ELF-1 (cell line): ENCODE measurements at places on chromosomes 5 and 9.

DNA sequence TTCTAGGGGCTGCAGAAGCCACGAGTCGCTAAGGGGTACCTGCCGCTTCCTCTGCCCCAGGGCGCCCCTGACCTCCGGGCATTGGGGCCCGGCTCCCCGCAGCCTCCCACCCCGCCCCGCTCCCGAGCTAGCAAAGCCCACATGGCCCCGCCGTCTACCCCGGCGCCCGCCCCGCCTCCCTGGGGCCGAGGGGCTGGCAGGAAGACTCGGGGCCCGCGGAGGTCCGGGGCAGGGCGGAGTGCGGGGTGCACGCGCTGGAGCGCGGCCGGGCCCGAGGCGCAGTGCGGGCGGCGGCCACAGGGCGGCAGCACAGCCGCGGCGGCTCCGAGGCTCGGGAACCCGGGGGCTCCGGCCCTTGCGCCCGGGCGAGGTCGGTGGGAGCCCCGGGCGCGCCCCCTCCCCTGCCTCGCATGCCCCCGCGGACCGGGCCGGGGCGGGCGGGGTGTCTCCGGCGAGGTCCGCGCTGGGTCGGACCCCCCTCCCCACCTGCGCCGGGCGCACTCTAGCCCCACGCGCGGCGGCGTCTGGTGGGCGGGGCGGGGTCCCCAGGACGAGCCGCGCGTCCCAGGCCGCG is 6.7 kb downstream of the NRARP start:
- DNase-seq, result no peak

DNA sequence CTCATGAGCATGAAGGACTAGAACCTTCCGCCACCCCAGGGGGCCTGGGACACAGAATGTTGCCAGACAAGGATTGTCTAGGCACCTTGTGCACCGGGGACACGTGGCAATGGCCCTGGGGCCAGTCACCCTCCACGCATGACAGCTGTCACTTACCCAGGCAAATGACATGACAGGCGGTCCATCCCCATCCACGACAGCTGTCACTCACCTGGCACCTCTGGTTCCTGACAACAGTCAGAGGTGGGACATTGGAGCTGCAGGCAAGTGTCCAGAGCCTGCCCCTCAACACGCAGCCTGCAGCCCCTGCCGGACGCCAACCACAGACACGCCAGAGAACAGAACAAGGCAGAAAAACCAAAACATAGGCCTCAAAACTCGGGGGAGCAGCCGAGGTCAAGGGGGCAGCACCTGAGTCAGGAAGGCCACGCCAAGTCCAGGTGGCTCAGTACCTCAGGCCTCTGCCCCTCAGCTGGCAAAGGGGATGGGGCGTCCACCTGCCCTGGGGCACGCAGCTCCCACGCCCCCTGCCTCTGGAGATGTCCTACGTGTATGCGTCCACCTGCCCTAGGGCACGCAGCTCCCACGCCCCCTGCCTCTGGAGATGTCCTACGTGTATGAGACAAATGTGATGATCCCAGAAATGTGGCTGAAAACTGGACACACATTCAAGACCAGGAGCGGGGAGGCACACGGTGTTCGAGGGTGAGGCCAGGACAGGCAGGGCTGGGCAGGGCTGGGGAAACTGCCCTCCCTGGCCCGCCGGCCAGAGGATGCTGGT is 14.5 kb downstream of the VAV2 start:
- DNase-seq, result no peak

DNA sequence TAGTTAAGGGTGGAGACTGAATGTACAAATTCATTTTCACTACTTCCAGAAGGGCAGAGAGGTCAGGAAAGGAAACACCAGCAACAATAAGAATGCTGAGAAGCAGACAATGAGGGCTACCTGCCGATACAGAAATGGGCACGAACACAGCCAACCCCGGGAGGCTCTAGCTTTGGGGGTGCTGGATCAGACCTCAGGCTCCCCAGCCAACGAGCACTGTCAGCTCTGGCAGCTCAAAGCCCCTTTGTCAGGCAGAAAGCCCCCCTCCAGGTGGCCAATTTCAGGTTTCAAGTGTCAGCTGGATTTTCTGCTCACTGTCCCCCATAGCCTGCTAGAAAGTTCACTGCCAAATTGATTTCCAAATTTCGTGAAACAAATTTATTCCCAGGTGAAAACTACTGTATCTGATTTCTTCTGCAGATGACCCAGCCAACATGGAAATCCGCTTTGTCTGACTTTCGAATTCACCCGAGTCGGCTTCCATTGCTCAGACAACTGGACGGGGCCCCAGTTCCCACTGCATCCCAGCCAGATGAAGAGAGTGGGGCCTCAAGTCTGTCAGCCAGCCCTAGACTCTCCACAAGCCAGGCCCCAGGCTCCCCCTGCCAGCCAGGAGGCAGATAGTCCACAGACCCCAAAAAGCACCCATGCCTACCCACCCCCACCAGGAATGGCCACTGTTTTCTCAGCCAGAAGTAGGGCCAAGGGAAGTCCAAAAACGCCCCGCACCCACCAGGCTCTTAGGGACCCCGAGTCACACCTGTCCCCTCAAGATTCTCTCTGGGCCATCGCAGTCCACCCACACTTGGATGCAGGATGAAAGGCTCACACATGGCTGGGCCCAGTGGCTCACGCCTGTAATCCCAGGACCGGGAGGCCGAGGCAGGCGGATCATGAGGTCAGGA is 96.5 kb upstream of the PHYKPL start:
- no peak for DNase-seq

- DNase-seq, result no peak
These were observed 49.2 kb upstream of the FBXL17 start for GRCh38 chr5:108430931-108431608.

DNA sequence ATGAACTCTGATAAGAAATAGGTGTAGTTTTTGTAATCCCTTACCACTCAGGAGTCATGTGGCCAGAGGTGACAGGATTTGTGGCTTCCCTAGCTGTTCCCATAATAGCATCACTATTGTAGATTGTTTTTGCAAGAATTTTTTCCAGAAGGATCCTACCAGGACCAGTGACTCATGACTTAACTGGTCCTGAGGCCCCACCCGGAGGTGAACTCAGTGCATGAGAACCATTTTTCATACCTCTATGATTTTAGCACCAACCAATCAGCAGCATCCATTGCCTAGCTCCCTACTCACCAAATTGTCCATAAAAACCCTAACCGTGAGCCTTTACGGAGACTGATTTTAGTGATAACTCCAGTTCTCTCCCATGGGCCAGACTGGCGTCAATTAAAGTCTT is 484.8 kb downstream of the PSAT1 start:
- no peak for DNase-seq

DNA sequence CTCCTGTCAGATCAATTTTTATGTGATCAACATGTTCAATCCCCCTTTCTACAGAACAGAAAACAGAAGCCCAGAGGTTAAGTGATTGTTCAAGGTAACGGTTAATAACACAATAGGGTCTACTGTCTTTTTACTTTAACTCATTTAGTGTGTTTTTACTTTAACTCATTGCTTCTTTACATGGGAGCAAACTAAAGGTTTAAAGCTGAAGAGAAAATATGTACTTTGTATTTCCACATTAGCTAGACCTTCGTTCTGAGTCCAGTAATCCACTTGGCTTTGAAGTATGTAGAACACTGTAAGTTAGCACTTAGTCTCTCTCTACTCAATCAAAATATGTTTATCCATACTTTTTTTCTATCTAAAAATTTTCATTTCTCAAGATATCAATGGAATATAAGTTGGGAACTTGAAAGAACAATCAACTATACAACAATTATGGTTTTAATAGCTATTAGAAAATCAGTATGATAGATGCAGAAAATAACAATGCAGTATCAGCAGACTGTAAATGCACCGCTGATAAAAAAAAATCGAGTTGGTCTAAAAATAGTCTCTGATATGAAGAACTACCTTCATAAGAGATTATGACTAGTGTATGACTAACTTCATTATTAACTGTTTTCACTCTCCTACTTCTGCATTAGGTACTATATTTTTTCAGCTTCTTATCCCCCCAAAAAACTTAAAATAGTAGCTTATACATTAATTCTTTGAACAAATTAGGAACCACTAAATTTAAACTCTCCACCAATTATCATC is 20.6 kb downstream of the PGGT1B start:
- no peak for DNase-seq

GRCh38 chr9:137406876-137407589 is 15.9 kb downstream of the EXD3 start:
- DNase-seq, result peak; percentile 88

DNA sequence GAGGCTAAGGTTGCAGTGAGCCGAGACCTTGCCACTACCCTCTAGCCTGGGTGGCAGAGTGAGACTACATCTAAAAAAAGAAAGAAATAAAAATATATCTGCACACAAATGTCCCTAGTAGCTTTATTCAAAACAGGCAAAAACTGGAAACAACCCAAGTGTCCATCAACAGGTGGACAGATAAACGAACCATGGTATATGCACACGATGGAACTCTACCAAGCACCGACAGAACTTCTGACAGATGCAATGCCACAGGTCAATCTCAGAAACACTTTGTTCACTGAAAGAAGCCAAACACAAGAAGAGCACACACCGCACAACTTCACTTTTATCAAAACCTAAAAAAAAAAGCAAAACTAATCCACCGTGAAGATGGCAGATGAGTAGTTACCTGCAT is 30.4 kb downstream of the CAMSAP1 start:
- DNase-seq, result no peak

- DNase-seq, result no peak
These were observed 48.3 kb upstream of the EGFL7 start for GRCh38 chr9:136614372-136614922.

GRCh38 chr9:547314-547713 is 294.2 kb upstream of the DMRT1 start:
- no peak for DNase-seq
